Stimulated activated CD8-positive, alpha-beta memory T cell treated with anti-CD3 and anti-CD28 coated beads, Interleukin-4, amount 100 ng/mL, for 1 hour (primary cell): ENCODE measurements at places on chromosomes 3 and 15.

GRCh38 chr3:130648293-130648692 is 98.3 kb downstream of the PIK3R4 start:
- DNase-seq: no peak

GRCh38 chr15:87930457-87930856 is 326.1 kb downstream of the NTRK3 start:
- DNase-seq: no peak

DNA sequence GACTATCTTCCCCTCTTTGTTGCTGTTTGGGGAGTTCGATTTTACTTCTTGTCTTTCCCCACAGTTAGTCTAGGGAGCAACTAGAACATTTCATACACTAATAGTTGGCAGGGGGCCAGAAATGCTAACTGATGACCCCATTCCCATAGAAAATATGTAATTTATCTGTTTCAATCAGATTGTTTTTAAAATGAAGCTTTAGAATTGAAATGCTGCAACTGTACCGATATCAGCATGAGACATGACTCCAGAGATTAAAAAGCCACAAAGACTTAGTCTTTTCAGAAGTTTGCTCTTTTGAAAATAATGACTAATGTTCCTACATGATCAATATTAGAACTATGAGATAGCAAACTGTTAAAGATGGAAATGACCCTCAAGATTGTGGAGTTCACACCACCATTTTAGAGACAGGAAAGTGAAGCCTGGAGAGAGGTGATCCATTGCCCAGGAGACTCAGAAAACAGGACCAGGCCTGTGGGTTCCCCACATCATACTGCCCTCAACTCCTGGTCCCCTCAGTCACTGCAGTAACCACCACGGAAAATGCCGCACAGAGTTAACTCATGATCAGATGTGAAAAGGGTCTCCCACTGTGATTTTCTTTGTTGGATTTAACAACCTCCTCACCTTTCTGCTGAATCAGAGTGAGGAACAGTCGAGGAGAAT is 130.3 kb downstream of the CHDH start:
- DNase-seq: no peak

GRCh38 chr3:63470745-63471144 is 181.7 kb upstream of the SNTN start:
- no peak for DNase-seq

- DNase-seq: no peak
Observed at GRCh38 chr3:128167973-128168674, 14.8 kb downstream of the EEFSEC start.

- no peak for DNase-seq
Observed at GRCh38 chr3:23750573-23751210, 55.1 kb upstream of the UBE2E1 start.

GRCh38 chr15:64223882-64224281 is 61.1 kb upstream of the PPIB start:
- DNase-seq: no peak

DNA sequence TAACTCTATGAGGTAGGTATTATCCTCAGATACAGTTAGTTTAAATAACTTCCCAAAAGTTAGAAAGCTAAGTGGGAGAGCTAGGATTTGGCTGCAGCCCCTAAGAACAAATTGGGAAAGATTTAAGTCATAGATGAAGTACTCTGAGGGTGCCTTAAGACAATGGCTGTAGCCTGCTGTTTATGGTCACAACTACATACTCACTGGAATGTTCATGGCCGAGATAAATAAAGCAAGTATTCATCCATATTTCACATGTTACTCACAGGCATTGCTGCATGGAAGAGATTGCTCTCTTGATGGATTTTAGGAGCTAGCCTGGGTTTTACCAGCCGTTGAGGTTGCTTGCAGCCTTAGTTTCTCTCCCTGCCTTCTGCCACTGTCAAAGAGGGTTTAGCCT is 145.0 kb downstream of the CMSS1 start:
- DNase-seq: no peak

- DNase-seq: no peak
Observed at GRCh38 chr15:72339777-72340177, 19.8 kb upstream of the CELF6 start.

DNA sequence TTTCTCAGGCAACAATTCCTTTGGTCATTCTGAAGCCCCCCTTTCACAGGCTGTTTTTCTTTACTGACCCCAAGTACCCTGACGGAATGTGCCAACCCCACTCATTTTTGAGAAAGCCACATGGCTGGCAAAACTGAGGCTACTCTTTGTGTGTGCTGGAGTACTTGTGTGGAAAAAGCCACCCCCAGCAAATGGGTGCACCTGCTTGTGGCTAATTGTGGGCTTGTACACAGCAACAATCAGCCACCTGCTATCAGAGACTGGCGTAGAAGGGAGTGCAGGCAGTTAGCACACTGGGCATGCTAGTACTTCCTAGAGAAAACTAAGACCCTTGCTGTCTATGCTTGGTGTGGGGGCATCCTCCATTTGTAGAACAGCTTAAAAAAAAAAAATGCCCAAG is 110.1 kb upstream of the LMOD3 start:
- DNase-seq: no peak

- DNase-seq: no peak
Observed at GRCh38 chr3:139288266-139288821, 55.5 kb upstream of the MRPS22 start.

- no peak for DNase-seq
Observed at GRCh38 chr3:25831578-25831977, 41.7 kb downstream of the OXSM start.

DNA sequence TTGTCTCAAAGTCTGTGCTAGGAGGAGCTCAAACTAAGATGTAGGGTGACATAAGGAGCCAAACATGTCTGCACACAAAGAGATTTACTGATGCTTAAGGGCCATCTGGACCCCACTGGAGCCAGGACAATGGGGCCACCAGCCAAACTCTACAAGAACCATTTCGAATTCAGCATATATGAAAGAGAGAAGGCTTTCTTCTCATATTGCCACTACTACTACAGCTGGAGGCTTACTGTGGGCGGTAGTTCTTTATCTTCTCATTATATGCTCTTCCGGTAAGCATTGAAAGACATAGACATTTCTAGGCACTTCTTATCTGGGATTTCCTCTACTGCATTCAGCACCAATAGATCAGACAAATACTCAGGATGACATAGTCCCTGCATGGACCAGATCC is 404.4 kb upstream of the PROK2 start:
- no peak for DNase-seq

DNA sequence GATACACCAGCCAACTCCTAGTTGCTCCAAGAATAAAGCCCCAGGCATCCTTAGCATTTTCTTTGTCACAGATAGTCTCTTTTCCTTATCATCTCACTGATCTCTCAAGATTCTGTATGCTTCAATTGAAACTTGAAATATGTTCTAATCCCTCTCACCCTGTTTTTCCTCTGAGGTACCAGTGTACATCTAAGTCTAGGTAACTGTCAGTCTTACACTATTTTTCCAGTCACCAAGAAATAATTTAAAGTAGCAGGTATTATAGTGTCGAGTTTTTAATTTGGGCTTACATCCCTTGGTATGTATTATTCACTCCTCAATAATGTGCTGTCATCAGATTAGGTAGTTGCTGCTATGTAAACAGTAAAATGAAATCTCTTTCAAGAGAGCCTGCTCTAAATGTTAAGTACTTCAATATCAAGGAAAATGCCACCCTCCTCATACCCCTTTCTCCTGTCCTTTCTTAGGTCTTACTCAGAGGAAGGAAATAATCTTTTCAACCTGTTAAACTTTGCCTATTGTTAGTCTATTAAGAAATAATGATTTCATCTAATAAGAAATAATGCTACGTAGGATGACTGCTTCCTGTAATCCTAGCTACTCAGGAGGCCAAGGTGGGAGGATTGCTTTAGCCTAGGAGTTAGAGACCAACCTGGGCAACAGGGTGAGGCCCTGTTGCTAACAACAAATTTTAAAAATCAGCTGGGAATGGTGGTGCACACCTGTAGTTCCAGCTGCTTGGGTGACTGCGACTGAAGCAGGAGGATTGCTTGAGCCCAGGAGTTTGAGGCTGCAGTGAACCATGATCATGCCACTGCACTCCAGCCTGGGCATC is 39.8 kb downstream of the TSC22D2 start:
- no peak for DNase-seq

GRCh38 chr3:195063581-195064193 is 207.3 kb downstream of the XXYLT1 start:
- DNase-seq: no peak

DNA sequence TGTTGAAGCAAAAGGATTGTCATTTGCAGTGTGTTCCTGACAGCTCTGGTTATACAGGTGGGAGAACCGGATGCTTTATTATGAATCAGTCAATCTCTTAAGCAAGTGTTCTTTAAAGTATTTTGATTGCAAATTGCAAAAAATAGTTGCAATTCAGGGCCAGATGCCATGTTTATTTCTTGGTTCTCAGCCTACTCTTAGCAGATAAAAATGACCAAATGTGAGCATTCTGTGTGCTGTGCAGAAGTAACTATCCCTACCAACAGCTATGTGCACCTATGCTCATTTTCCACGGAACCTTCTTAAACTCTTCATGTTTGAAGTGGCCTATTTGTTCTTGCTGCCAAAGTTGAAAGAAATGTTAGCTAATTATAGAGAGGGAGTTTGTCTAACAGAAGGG is 262.3 kb upstream of the RASGRP1 start:
- DNase-seq: no peak

DNA sequence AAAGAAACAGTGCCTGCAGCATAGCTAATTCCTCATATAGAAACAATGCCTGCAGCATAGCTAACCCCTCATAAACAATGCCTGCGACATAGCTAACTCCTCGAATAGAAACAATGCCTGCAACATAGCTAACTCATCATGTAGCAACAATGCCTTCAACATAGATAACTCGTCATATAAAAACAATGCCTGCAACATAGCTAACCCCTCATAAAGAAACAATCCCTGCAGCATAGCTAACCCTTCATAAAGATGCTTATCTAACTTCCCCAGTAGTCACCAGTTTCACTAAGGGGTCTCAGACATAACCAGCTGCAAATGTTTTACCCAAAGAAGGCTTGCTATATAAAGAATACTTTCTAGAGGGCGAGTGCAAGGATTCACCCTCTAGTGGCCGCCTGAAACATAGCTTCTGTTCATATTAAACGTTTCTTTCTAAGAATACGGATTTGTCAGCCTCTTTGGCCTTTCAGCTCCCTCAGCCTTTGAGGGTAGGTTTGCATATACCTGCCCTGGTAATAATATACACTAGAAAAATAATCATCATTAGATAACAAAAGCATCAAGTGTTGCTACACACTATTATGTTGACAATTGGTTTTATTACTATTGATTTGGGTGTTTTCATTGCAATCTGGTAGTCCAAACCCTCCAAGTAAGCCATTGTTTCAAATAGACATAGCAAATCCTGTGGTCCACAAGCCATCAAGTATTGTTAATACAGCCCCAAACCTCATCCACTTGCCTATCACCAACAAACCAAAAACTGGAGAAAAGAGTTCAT is 44.4 kb upstream of the FAN1 start:
- DNase-seq: no peak

DNA sequence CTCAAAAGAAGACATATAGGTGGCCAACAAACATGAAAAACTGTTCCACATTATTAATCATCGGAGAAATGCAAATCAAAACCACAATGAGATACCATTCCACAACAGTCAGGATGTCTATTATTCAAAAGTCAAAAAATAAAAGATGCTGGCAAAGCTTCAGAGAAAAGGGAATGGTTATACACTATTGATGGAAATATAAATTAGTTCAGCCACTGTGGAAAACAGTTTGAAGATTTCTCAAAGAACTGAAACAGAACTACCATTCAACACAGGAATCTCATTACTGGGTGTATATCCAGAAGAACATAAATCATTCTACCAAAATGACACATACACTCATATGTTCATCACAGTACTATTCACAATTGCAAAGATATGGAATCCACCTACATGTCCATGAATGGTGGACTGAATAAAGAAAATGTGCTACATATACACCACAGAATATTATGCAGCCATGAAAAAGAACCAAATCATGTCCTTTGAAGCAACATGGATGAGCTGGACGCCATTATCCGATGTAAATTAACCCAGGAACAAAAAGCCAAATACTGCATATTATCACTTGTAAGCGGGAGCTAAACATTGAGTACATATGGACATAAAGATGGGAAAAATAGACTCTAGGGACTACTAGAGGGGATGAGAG is 32.7 kb upstream of the DGKG start:
- no peak for DNase-seq

DNA sequence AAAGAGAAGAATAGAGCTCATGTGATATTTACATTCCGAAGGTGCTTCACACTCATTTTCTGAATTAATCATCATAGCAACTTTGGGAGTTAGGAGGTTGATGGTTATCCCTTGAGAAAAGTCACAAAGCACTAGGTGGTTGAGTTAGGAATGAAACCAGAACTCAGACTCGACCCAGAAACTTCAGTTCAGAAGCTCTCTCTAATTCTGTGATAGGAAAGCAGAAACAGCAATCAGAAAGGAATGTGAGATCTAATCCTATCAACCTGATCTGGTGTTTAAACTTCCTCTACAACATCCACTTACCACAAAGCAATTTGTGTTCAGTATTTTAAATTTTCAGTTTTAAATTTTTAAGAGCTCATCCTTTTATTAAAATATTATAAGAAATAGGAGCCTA is 211.2 kb downstream of the CNTN3 start:
- DNase-seq: no peak

- no peak for DNase-seq
Observed at GRCh38 chr3:161149529-161149928, 44.4 kb upstream of the B3GALNT1 start.

DNA sequence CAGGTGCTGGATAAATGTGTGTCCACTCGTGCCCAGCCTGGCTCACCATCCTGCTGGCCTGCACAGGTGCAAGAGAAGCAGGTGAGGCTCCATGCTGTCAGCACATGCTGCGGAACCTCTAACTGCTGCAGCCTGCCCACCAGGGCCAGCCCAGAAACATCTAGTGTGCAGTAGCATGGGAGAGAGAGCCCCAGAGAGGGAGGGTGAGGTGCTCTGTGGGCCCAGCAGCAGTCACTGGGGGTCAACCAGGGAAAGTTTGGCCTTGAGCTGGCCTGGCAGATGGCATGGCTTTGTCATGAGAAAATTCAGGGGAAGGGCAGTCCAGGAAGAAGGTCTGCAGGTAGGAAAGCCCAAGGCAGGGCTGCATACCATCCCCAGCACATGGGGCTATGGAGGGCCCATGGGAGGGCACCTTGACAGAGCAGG is 18.2 kb upstream of the PRR23E start:
- DNase-seq: no peak

DNA sequence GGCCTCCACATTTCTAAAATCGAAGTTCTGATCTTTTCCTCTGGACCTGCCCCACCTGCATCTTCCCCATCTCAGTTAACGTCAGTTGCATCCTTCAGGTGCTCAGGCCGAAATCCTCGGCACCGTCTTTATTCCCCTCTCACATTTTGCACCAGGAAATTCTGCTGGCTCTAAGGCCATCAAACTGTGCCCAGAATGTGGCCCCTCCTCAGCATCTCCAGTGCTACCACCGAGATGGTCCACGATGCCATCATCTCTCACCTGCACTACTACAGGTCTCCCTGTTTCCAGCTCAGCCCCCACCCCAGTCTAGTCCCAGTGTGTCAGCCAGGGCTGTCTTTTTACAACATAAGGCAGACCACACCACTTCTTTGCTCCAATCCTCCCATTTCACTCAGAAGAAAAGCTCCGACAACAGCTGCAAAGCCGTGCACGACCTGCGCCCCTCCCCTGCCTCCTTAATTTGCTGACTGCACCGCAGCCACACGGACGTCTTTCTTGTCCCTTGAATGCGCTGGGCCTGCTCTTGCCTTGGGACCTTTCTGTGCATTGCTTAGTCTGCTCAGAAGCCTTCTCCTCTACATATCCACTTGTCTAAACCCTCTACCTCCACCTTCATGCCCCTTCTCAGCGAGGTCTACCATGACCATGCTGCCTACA is 14.4 kb downstream of the MUC20 start:
- no peak for DNase-seq
